Left cardiac atrium (tissue), 4 donors: ENCODE measurements at places on chromosomes 5 and 9. TPM values are rescaled to one million over a fixed set of nuclear protein-coding genes. Genes with fewer than 3 reads are reported as not detected.

The F12 gene
- total RNA-seq = 0.27 TPM

DNA sequence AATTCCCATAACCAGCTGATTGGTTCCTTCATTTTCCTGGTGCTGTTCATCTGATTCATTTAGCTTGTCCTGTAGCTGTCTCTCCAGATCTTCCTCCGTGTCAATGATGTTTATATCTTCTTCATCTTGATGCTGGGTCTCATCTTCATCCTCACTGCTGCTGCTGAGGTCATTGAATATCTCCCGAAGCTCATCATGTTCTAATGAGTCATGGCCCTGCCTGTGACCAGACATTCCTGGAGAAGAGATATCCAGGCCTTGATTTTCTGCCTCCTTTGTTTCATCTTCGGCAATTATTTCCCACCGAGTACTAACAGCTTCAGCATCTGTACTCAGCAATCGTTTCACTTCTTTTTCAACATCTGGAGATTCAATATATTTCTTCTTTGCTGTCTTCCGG lies 1.4 kb downstream of the TAF7 start:
- DNase-seq = no peak

- no peak for DNase-seq
Measured at GRCh38 chr9:21294364-21294774, 10.7 kb downstream of the IFNA5 start.

DNA sequence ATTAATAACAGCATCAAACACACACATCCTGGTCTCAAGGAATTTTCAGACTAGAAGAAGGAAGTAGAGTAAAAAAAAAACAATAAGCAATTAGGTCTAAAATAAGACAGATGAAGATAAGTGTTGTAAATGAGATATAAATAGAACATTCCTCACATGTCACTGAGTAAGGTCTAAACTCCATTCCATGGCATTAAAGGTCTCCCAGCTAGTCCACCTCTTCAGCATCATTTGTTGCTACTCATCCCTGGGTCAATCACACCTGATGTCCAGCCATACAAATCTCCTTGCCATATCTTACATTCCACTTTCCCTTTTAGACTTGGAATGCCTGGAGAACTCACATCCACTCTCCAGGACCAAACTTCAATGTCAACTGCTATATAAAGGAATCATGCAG lies 214.1 kb upstream of the KLF4 start:
- no peak for DNase-seq

GRCh38 chr9:133405508-133406438 lies 12.0 kb downstream of the REXO4 start:
- DNase-seq = peak; percentile 52

DNA sequence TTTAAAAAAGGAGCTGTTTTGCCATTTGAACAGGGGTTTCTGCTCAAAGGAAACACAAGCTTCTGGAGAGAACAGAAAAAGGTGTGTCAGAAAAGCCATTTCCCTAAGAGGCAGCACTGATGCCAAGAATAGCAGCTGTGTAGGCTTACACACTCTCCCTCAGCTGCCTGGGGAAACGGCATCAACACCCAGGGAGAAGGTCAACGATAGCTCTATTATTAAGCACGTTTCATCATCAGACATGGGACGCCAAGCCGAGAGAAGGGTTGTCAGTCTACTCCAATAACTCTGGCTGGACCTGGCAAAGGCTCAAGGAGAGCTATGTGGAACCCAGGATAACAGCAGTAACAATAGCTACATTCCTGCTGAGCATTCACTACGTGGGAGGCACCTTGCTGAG lies 314.2 kb downstream of the CDK5RAP2 start:
- DNase-seq = peak; percentile 71
